OCI-LY7 (cell line): ENCODE measurements at places on chromosomes 6 and 20. TPM values are rescaled to one million over a fixed set of nuclear protein-coding genes. Genes with fewer than 3 reads are reported as not detected.

PRR18 gene
- total RNA-seq, result 0.13 TPM in 1 of 2 replicates, not detected in the other

SPATS1 gene
- not detected in 2 replicates for total RNA-seq

COL11A2 gene
- total RNA-seq, result 4.5 and 4.6 TPM in 2 replicates

NMBR gene
- total RNA-seq, result not detected in 2 replicates

CLDN20 gene
- not detected in 2 replicates for total RNA-seq

BEND6 gene
- total RNA-seq, result 1.5 and 2.9 TPM in 2 replicates

NFKBIL1 gene
- 22.7 and 23.2 TPM in 2 replicates for total RNA-seq

GPR63 gene
- total RNA-seq, result 1.5 and 1.6 TPM in 2 replicates

HLA-DRA gene
- 552 and 585 TPM in 2 replicates for total RNA-seq

SLC17A1 gene
- not detected in 2 replicates for total RNA-seq

SLC52A3 gene
- not detected in 2 replicates for total RNA-seq

- DNase-seq, result no peak
Measured at GRCh38 chr6:142470421-142470820, 168.6 kb downstream of the ADGRG6 start.

DNA sequence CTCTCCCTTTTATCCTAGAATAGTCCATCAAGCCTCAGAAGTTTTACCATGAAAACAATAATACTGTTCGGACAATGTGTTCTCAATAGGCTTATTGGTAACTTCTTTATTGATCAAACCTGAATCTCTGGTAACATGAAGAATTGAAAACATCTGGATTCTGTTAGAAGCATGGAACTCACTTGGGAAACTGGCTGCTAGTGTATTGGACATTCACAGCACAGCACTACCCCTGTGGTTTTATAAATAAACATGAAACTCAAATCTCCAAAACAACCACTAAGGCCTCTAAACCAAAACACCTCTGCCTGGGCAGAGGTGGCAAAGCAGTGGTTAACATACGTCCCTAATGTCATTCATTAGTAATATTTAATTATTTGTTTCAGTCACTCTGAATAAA, 157.6 kb upstream of the KCNQ5 start:
- no peak for DNase-seq

DNA sequence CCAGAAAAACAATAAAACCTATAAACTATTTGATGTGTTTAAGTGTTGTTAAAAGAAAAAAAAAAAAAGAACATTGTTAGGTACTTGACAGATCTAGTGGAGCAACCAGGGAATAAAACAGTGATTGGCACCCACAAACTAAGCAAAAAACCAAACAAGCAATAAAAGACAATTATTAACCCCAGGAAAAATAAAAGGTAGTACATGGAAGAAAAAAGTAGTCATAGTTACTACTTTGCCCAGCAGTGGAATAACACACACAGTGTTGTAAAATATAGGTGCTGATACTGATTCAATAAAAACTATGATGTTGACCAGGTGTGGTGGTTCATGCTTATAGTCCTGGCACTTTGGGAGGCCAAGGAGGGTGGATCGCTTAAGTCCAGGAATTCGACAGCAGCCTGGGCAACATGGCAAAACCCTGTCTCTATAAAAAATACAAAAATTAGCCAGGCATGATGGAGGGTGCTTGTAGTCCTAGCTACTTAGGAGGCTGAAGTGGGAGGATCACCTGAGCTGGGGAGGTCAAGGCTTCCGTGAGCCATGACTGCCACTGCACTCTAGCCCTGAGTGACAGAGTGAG, 43.9 kb downstream of the PIGU start:
- DNase-seq, result no peak

DNA sequence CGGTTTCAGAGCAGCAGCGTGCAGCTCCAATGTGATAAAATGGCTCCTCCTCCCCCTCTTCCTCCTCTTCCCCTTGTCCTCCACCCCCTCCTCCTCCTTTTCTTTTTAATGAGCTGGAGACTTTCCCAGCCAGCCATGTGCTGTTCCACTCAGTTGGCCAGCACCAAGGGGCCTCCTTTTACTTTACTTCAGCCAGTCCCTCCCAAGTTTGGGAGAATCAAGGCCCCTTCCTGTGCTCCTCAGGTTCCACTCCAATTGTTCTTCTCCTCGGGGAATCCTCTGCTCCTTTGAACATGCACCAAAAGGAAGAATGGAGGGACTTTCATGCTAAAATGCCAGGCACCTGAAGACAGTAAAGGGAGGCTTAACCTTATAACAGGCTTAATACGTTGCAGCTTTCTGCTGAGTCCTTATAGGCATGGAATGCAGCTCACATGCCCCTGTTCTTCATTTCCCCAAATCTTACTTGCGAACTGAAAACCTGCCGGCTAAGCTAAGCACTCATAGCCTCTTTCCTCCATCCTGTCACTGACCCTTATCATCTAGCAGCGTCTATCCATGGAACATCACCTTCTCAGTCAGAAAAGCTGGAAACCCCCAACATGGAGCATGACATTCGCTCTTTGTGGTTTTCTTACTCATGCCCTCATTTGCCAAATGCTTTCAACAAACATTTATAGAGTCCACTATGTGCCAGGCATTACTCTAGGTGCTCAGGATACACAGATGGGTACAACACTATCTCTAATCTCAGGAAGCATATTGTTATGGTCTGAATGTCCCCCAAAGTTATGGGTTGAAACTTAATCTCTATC, 170.6 kb downstream of the PHACTR1 start:
- no peak for DNase-seq

DNA sequence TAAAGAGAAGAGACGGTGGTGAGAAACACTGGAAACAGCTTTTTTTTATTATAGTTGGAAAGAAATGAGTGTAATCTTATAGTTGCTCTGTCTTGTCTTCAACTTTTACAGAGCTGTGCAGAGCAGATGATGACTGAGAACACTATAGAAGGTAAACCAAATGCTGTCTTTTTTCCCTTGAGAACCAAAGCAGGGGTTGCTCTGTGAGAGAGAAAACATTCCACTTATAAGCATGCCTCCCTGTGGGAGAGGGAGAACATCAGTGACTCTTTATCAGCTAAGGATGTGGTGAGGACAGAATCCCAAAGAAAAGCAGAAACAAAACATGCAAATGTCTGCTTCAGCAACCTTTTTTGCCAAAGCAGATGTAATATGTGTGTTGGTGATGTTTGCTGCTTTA, 179.3 kb upstream of the HDDC2 start:
- no peak for DNase-seq

- no peak for DNase-seq
Measured at GRCh38 chr20:59628171-59628570, 23.8 kb downstream of the PHACTR3 start.

- no peak for DNase-seq
Measured at GRCh38 chr6:129446272-129447197, 263.4 kb downstream of the ARHGAP18 start.

- DNase-seq, result no peak
Measured at GRCh38 chr6:90227673-90228072, 69.0 kb downstream of the BACH2 start.

GRCh38 chr6:147522597-147522996, 14.1 kb downstream of the SAMD5 start:
- no peak for DNase-seq

- no peak for DNase-seq
Measured at GRCh38 chr20:3164043-3164762, 4.5 kb upstream of the FASTKD5 start.

DNA sequence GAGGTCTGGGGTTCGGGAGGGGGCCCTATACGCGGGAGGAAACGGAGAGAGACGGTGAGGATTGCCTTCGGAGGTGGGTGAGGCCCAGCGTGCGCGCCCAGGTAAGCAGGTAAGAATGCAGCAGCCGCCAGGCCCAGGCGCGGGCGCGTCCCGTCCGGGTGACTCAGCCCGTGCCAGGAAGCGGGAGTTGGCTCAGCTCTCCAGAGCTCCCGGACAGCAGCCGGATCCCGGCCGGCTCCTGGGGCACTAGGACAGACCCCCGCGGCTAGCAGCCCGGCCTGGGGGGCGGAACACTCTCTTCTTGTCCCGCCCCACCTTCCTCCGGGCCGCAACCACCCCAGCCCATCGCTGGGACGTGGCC, 1.5 kb upstream of the MDFI start:
- DNase-seq, result no peak

- DNase-seq, result no peak
Measured at GRCh38 chr20:51570739-51571459, 28.4 kb upstream of the NFATC2 start.

- no peak for DNase-seq
Measured at GRCh38 chr6:136945711-136946121, 23.6 kb downstream of the SLC35D3 start.

GRCh38 chr20:19019734-19020364, 192.6 kb upstream of the SLC24A3 start:
- no peak for DNase-seq

DNA sequence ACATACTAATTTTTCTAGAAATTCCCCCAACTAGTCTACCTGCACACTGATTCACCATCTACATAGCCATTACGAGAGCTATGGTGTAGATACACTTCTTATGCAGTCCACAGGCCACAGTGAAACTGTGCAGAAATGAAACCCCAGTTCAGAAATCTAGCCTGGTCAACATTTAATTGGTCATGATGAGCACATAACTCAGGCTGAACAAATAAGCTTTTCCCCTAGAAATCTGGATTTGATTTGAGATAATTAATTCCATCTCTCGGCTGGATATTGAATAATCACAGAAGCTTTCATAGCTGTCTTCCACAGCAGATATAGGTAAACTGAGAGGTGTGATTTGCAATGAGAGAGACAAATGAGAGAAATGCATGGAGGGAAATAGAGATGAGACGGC, 22.6 kb upstream of the TINAG start:
- DNase-seq, result no peak

- DNase-seq, result no peak
Measured at GRCh38 chr6:125294036-125294435, 7.7 kb downstream of the HDDC2 start.

GRCh38 chr6:43847741-43848630, 78.0 kb downstream of the VEGFA start:
- no peak for DNase-seq

DNA sequence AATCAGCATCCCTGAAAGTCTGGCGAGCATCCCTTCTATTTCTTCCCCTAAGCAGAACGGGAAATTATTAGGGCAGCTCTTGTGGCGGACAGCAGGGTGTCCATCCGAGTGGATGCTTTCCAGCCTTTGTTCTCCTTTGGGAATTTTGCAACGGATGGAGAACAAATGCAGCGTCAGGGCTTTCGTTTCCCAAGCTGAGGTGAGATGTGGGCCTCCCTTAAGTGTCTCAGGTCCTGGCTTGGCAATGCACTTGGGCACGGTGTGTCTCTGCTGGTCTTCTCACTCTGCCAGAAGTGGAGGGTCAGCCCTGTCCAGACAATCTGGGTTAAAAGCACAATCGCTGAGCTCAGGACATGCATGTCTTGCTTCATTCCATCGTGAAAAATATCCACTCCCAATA, 43.5 kb downstream of the FOXA2 start:
- no peak for DNase-seq

GRCh38 chr6:118218156-118218555, 311.1 kb downstream of the SLC35F1 start:
- no peak for DNase-seq

- no peak for DNase-seq
Measured at GRCh38 chr20:45826381-45827019, 612 bp downstream of the TNNC2 start.

DNA sequence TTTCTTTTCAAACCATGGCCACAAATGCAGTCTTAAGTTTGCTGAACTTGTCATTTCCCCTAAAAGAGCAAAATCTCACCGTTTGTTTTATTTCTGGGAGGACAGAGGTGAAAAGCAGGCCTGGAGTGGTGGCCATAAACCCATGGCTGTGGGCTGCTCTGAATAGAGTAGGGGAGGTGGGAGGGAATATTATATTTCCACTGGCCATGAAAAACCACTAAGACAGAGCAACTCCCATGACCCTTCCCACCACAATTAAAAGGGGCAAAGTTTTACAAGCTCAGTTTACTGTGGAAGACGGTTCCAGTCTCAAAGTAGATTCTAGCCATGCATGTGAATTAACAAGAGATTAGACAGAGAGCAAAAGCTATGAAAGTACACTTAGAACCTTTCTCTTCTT, 59.0 kb downstream of the IYD start:
- DNase-seq, result no peak

DNA sequence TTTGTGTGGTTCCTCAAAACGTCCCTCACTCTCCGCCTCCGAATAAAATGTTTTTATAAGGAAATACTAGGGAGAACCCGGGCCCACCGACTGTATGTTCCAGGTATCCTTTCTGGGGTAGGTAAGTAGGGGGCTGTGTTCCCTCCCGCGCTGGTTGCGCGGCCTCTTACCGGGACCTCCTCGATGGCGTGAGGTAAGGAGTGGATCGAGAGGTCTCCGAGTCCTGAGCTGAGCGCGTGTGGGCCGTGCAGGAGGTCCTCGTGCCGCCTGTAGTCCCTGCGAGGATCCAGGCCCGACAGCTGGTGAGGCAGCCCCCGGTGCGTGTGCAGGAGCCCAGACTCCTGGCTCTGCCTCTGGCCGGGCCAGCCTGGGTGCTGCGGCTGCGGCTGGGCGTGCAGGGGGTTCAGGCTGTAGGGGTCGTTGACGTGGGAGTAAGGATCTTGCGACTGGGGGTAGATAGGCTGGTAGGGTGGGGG, 5.1 kb downstream of the TFAP2A start:
- DNase-seq, result no peak

GRCh38 chr6:15401769-15402250, 155.9 kb downstream of the JARID2 start:
- DNase-seq, result no peak

- DNase-seq, result peak; percentile 93
Measured at GRCh38 chr6:27866357-27867050, 45.7 kb downstream of the OR2B2 start.

DNA sequence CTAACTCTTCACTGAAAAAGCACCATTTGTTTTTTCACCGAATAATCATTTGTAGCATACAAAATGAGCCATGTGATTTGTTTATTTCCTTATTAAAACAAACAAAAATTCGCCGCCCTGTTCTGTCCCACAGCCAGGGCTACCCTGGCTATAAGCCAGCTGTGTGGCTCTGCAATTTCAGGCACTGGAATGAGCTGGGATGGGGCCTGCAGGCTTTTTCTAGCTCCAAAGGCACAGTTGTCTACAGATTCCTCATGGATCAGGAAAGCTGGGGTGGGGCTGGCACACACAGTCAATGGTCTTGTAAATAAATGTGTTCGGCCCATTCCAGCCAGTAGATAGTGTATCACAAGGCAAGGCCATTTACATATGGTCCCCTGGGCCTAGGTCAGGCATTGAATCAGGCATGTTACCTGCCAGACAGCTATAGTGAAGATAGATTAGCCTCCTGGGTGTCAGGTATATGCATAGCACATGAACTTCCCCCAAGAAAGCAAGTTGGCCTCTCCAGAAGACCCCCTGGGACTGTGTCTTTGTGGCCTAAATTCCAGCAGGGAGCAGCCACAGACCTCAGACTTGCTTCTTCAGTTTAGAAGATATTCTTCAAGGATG, 608.9 kb downstream of the MAFB start:
- DNase-seq, result no peak

GRCh38 chr6:134029495-134030455, 22.6 kb downstream of the SLC2A12 start:
- no peak for DNase-seq

GRCh38 chr6:46490425-46491200, 636 bp downstream of the RCAN2 start:
- peak; percentile 25 for DNase-seq

DNA sequence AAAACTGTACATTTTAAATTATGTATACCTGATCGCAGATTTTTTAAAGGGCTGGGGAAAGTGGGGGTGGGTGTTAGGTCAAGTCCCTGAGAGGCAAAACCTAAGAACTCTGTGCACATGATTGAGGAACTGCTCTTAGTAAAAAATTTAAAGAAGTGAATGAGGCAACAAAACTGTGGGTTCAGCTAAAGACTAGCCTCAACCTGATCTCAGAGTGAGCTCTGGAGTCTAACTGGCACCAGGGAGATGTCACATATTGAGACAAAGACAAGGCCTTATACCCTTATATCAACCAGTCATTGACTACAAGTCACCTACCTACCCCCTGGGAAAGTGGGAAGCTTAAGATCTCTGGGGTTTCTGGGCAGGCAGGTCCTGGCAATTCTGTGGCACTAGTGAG, 27.4 kb upstream of the RUNX2 start:
- DNase-seq, result no peak
